SK-MEL-5 (cell line): ENCODE measurements at places on chromosomes 11 and 22. TPM values are rescaled to one million over a fixed set of nuclear protein-coding genes. Genes with fewer than 3 reads are reported as not detected.

DNA sequence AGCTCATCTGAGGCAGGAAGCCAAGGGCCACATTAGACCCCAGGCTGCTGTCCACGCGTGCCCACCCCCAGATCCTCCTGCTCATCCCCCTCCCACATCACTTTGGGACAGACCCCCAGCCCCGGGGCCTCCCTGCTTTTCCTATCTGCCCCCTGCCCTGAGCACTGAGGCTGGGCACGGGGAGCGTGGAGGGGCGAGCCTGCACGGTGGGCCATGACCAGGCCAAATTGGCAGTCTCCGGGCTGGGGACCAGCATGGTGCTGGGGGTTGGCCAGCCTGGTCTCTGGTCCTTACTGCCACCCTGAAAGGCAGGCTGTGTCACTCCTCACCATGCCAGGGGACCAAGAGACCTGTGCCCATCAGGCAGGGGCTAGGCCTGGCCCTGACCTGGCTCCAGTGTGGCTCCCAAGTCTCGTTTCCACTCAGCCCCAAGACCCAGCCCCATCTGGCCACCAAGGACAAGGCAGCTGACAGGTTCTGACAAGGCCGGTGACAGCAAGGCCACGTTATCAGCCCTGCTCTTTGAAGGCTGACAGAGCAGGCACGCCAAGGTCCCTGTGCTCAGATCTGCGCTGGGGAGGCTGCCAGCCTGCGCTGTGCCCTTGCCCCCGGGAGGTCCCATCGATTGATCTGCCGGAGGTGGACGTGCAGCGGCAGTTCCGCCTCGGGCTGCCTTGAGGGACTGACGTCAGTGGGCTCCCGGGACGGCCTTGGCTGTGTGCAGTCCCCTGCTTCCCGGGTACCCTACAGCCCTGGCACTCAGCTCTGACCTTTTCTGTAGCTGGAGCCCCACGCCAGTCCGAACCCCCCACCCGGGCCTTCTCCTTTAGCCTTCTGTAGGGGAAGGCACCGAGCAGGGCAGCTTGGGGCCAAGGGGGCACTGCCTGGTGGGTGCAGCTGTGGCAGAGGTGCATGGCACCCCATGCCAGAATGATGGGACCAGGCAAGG, 3.6 kb downstream of the TNNI2 start:
- no peak for DNase-seq

DNA sequence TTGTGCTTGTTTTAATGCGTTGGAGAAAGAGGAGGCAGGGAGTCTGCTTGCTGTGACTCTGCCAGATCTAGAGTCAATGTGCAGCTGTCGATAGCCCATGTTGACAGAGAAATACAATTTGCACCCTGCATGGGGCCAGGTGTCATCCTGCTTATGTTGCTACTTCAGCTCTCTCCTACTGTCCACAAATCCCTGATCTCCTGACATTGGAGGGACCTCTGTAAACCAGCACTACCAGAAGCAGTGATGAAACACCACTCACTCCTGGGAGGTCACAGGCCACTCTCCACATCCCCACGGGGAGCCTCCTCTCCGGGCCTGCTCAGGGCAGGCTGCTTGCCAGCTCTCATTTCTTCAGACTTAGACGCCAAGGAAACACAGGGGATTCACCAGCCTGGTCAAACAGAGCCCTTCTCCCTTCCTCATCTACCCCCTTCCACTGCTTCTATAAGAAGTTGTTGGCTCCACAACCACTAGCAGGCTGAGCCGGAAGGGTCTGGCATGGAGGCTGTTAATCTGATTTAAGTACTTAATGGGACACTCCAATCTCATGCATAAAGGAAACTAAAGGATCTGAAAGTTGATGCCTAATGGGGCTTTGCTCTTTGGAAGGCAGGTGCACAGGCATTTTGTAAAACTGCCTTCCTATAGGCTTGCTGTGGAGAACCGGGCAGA, 29.9 kb upstream of the CSNK2A3 start:
- DNase-seq, result no peak

DNA sequence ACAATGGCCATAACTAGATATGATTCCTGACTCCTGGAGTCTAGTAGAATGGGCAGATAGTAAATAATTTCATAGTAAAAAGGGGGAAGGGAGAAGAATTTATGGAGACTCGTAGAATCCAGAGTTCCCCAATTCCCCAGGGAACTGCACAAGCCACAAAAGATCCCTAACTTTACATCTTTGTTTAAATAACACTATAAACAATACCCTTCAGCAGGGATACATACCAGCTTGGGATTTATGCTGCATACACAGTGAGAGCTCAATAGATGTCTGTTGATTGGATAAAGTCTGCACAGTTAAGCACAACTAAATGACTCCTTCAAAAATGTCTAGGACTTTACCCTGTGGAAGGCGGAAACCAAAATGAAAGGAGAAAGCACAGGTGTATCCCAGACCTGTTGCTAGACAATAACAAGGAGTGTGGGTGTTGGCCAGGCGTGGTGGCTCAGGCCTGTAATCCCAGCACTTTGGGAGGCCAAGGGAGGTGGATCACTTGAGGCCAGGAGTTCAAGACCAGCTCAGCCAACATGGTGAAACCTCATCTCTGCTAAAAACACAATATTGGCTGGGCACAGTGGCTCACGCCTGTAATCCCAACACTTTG, 6.8 kb downstream of the SLC35F2 start:
- DNase-seq, result no peak

DNA sequence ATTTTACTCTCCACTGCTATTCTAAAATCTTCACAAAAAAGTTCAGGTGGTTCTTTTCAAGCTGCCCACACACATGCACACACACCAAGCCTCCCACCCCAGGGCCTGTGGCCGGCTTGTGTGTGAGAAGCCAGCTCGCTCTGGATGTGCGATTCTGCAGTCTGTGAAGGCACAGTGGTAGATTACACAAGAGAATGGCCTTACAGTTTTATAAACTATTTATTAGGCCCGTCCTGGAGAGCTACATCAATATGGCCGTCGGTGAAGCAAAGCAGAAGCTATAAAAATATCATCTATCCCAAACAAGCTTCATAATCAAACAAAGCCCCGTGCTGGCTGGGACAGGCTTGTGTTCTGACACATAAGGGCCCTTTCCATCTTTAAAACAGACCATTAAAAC, 240.5 kb downstream of the OPCML start:
- DNase-seq, result no peak

DNA sequence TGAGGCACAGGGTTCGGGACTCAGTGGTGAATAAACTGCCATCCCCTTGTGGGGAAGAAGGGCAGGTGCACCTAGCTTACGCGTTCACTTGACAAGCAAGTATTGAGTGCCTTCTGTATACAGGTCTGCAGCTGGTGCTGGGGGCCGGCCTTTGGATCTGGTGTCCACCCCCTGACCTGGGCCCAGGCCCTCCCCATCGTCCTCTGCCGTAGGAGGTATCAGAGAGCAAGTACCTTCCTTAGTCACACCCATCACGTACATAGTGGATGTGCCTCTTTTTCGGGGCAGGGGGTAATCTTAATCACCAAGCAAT, 53.3 kb downstream of the SMIM38 start:
- DNase-seq, result no peak

Gene TMPRSS13
- total RNA-seq, result 1.1 and 1.4 TPM in 2 replicates

Gene GRK3
- total RNA-seq, result 15.0 and 17.0 TPM in 2 replicates
